ENCODE measurements at places on chromosomes 3 and 15.

GRCh38 chr3:30308131-30308530, 298.3 kb upstream of the TGFBR2 start:
- DNase-seq, result no peak

- DNase-seq, result no peak
These were observed 37.5 kb upstream of the C3orf38 start for GRCh38 chr3:88112289-88112688.

DNA sequence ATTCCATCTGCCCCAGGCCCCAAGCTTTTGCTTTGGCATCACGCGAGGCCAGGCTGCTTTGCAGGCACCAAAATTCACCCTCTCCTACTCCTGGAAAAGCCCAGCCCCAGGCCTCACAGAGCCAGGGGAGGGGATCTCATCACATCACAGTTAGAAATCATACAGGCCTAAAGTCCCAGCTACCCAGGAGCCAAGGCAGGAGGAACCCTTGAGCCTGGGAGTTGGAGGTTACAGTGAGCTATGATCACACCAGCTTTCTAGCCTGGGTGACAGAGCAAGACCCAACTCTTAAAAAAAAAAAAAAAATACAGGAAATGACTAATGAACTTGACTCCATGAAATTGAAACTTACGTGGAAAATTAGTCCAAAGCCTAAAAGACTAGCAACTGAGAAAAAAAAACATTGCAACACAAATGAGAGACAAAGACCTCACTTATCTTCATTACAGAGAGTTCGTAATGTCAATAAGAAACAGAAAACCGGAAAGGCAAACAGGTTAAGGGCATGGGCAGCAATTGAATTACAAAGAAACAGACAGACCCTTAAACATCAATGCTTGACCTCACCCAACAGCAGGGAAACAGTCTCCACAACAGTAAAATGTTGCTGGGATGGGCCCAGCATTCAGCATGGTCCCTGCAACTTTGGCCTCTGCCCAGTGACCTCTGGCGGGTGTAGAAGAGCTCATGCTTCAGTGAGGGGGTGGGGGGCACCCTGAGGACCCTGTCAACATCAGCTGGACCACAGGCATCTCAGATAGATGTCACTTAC, 151.5 kb downstream of the LRRK1 start:
- no peak for DNase-seq

- DNase-seq, result no peak
These were observed 606.7 kb downstream of the PDCD6IP start for GRCh38 chr3:34405159-34405558.

- no peak for DNase-seq
These were observed 435.8 kb downstream of the SHQ1 start for GRCh38 chr3:72412340-72412956.

GRCh38 chr3:167032267-167032876, 347.7 kb downstream of the ZBBX start:
- DNase-seq, result no peak

DNA sequence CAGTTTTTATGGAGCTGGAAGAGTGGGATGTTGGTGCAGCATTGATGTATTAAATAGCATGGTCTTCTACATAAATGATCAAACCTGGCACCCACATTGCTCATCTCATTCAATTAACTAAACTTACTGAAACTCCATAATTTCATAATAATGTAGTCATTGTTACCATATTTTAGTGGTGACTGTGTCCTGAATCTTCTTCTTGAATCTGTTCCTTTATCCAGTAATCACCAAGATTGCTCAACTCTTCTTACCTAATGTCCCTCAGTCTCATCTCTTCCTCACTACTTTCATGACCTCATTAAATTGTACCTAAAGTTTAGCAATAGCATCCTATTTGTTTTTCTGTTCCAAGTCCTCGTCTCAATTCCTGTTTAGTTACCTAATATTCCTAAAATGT, 69.8 kb downstream of the FGF7 start:
- no peak for DNase-seq

GRCh38 chr3:45088543-45089358, 57.4 kb downstream of the CDCP1 start:
- DNase-seq, result no peak

- no peak for DNase-seq
These were observed 43.4 kb downstream of the UMPS start for GRCh38 chr3:124773351-124774326.

GRCh38 chr3:110887176-110887575, 184.4 kb upstream of the NECTIN3 start:
- no peak for DNase-seq

GRCh38 chr3:149044339-149045083, 41.8 kb downstream of the HLTF start:
- no peak for DNase-seq

DNA sequence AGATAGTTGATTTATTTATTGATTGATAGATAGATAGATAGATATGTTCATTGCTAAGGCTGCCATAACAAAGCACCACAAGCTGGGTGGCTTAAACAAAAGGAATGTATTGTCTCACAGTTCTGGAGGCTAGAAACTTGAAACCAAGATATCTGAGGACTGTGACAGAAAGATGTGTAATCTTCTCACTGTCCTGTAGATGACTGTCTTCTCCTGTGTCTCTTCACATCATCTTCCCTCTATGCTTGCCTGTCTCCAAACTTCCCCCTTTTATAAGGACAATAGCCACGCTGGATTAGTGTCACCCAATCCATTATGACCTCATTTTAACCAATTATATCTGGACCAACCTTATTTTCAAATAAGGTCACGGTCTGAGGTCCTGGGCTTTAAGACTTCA, 40.9 kb downstream of the GNB4 start:
- no peak for DNase-seq

Data from adrenal gland (tissue), 19 donors.